Mesenteric fat pad (tissue), 1 donor: ENCODE measurements at places on chromosomes 6 and 20. TPM values are rescaled to one million over a fixed set of nuclear protein-coding genes. Genes with fewer than 3 reads are reported as not detected.

Gene GUCA1A
- not detected for total RNA-seq

Gene IP6K3
- 0.13 TPM for total RNA-seq

Gene ESR1
- 6.3 TPM for total RNA-seq

Gene RCAN2
- 6.7 TPM for total RNA-seq

Gene TSHZ2
- 60.5 TPM for total RNA-seq

Gene SUMO4
- total RNA-seq: 1.2 TPM
